Camera-type eye (tissue), 1 donor: ENCODE measurements at places on chromosomes 11 and 22. TPM values are rescaled to one million over a fixed set of nuclear protein-coding genes. Genes with fewer than 3 reads are reported as not detected.

Gene ZC3H7B
- total RNA-seq: 56.4 TPM

Gene OR8A1
- total RNA-seq: not detected

Gene NLRP14
- total RNA-seq: 0.88 TPM

Gene OR5B21
- total RNA-seq: not detected

Gene RELA
- 24.5 TPM for total RNA-seq

Gene GTSE1
- 5.7 TPM for total RNA-seq
